ENCODE measurements at places on chromosomes 4 and X. TPM values are rescaled to one million over a fixed set of nuclear protein-coding genes. Genes with fewer than 3 reads are reported as not detected.

Gene TBC1D8B
- 1.1 TPM for polyA plus RNA-seq

Gene IL2RG
- polyA plus RNA-seq: 10.8 TPM

Gene NAA11
- polyA plus RNA-seq: not detected

Gene SORCS2
- 2.2 TPM for polyA plus RNA-seq

Gene CTAG1A
- not detected for polyA plus RNA-seq

Gene TMPRSS11F
- not detected for polyA plus RNA-seq
